Left kidney (tissue), 8 donors: ENCODE measurements at places on chromosomes 5 and 9.
A peak's percentile ranks its signal among the peaks of the same experiment; 100 is the strongest.

DNA sequence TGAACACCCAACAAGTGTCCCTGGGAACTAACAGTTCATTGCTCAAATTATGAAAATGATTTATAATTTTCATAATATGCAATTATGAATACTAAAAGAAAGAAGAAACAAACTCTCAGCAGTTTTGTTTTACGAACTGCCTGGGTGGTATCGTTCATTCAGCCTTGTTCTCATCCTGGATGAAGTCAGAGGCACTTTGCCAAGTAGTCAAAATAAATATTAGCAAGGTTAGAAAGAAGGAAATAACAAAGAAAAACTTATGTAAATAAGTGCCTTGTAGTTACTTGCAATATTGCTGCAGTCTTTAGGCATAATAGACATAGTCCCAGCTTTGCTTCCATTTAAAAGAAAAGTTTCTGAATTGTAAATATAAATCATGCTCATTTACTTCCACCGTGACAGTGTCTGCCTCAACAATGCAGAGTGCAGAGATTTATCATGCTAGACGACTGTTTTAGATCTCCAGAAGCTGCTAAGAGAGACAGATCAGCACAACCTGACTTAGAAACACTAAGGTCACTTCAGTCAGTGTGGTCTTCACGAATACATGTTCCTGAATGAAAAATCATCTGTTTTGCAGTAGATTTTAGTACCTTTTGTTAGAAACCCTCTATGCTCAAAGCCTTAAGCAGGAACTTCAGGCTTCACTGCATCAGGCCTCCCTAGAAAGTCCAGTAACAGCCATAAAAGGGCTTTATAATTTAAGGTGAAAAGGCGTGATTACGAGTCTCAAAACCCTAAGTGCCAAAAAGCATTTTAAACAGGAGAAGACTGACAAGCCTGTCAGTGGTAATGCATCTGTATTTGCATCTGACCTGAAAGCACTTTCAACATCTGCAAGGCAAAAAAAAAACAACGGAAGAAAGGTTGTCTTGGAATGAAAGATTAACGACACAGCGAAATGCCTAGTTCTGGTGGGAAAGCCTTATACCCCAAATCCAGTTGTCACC, 92.1 kb downstream of the TMEM167A start:
- DNase-seq, result peak; percentile 36

DNA sequence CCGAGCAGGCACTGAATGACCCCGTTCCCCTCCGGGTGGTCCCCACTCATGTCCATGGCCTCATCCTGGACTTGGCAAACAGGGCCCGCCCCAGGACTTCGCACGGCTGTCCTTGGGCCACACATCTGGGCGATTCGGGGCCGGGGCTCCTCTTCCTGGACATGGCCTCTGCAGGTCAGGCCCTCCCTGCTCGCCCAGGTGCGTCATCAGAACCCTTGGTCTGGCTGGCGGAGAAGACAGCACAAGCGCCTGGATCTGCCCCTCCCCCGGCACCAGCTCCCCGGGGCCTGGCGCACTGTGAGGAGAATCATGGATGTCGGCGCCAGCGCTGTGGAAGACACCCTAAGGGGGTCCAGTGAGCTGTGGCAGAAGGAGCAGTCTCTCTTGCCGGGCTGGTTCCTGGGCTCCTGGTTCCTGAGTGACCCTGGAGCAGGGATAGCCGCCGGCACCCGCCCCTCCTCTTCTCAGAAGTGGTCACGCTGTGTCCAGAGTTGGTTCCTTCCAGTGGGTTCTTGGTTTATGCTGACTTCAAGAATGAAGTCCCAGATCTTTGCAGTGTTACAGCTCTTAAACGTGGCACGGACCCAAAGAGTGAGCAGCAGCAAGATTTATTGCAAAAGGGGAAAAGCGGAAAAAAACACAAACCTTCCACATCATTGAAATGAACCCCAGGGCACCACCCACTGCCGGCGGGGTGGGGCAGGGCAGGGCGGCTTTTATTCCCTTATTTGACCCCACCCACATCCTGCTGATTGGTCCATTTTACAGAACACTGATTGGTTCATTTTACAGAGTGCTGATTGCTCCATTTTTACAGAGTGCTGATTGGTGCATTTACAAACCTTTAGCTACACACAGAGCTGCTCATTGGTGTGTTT, 25.9 kb upstream of the SLC12A7 start:
- DNase-seq, result no peak

DNA sequence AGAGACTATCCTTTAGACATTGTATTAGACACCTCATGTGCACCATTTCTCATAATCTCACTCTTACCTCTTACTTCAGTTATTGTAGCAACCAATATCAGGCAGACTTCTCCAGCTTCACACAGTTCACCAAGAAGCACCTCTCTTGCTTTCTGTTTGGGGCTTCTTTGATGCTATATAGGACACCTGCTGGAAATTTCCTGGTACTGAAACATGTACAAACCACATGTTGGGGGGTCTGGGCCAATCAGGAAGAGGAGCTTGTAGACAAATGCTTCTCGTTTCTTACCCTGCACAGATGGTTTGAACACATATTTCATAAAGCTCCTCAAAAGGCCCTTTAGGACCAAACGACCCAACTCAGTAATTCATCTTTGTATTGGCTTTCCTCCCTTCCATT, 212.1 kb downstream of the IZUMO3 start:
- DNase-seq, result no peak

DNA sequence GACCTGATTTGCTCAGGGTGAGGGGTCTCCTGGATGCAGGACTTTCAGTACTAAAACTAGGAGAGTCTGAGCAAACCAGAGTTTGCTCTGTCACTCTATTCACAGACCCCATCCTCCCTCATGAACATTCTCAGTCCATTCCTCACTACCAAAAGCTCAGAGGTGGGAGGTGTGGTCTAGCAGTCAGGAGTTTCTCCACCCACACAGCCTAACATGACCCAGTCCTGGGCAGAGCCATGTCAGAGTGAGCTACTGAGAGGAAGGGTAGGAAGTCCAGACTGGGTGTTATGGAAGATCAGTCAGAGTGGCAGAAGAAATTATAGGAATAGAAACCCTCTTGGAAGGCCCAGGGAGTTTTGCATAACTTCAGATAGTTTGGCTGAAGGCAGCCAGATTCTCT, 113.3 kb upstream of the GRAMD2B start:
- no peak for DNase-seq

GRCh38 chr5:81161012-81161601, 72.0 kb upstream of the CKMT2 start:
- DNase-seq, result no peak

DNA sequence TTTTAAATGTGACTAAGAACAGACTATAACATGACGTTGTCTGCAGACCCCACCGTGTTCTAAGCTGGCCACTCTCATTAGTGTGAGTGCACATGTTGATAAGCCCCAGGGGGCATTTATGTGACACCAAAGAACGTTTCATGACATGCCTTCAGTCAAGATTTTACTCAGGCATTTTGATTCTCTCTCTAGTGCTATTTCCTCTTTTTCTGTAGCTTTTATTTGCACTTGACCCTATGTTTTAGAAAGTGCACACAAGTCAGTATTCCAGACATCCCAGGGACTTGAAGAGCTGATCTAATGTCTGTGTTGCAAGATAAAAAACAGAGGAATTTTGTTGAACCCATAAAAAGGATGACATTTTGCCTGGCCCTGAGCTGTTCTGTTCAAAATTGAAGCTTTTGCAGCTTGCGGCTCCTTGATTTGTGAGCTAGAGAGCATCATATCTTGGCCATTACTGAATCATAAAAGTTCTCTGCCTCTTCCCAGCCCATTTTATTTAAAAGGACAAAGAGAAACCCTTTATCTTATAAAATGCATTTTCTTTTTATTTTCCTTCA, 80.9 kb upstream of the TYRP1 start:
- no peak for DNase-seq

DNA sequence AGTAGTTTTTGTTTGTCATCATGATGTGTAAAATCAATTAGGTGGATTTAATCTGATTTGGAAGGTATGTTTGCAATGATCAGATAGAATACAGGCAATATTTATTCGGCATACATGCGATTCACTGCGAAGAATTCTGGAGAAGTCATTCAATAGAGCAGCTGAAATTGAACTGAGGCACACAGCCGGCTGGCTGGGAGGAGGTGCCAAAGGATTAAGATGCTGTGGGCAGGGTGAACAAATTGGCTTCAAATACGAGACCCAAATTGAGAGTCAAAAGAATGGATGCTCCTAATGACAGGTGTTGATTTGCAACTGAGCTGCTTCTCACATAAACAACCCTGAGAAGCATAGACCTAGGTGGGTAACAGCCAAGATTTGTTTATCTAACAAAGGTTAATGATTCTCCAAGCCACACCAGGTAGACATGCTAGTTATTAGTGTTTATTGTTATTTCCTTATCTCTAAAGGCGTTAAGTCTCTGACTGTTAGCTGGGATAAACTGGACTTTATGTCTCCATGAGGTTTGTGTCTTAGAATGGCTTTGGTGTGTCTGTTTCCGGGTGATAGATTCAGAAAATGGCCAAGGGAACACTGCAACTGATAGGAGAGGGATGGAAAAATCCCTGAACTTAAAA, 55.3 kb upstream of the CLINT1 start:
- DNase-seq, result no peak

GRCh38 chr5:56075361-56075760, 80.6 kb upstream of the IL6ST start:
- DNase-seq, result peak; percentile 67

- DNase-seq, result no peak
These were observed 10.0 kb downstream of the TRIM14 start for GRCh38 chr9:98109052-98109451.

GRCh38 chr5:59097116-59097515, 514.2 kb downstream of the RAB3C start:
- DNase-seq, result no peak

DNA sequence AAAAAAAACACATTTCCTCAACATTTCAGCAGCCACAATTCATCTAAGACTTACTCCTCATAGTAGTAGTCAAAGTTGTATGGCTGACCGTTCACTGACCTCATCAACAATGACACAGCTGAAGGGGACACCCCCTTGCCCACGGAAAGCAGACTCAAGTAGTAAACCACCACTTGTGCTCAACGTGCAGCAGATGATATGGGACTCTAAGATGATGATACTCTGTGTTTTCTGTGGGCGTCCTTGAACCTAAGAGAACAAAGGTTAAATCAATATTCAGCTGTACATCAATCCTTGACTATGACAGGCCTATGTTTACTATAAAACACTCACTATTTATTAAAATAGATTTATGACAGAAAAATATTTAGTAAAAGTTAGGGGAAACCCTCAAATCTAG, 71.6 kb downstream of the SETX start:
- no peak for DNase-seq

DNA sequence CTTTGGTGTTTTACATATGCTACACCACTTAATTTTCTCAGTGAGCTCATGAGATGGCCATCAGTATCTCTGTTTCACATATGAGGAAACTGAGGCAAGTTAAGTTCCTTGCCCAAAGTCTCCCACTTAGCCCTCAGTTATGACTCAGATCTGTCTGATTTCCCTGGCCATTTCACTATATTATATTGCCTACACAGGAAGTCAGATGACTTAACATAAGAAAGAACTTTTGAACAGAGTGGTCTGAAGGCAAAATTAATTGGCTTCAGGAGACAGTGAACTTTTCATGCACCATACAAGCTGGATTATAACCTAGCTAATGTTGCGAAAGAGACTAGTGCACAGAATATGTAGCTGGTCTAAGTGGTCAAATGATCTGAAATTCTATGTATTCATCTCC, 221.6 kb downstream of the NFIB start:
- DNase-seq, result no peak

DNA sequence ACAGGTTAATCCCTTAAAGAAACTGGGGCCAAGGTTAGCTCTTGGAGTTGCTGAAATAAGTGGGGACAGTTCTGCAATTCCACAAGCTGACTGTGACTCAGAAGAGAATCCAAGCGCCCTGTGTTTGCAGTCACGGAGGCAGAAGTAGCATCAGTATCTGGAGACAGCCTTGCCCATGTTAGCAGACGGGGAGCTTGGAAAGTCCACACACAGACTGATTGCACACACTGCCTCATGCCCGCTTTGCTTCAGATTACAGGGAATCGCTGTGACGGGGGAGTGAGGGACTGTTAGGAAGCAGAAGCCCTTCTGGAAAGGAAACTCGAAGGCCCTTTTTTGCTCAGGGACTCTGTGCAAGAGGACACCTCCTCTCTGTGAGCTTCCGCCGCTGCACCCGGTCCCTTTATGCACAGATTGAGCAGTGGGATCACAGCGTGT, 30.9 kb upstream of the PPP1R26 start:
- no peak for DNase-seq

DNA sequence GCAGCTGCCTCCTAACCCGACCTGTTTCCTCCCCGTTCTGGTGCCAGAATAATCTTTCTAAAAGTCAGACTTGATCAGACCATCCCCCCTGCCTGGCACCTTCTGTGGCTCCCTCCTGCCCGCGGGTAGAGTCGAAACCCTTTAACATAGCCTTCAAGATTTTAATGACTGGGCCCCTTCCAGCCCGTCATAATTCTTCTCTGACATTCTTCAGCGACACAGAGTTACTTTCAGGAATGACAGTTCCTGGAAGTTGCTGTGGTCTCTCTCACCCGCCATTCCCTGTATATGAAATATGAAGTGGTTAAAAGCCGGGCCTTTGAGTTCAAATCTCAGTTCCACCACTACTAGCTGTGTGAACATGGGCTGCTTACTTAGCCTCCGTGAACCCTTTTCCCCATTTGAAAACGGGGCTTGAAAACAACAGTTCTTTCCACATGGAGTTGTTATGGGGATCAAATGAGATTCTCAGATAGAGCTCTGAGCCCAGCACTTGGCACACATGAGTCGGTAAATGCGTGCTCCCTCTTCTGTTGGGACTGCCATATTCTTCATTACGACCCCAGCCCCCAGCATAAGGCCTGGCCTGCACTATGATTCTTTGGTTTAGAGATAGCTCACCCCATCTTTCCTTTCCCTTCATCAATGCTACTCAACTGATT, 737 bp downstream of the NANS start:
- DNase-seq, result peak; percentile 30

- DNase-seq, result no peak
These were observed 34.3 kb downstream of the CENPP start for GRCh38 chr9:92360083-92360482.

- no peak for DNase-seq
These were observed 260.9 kb downstream of the SH3GL2 start for GRCh38 chr9:17839776-17840175.

- DNase-seq, result no peak
These were observed 39.8 kb downstream of the MAMDC2 start for GRCh38 chr9:70083429-70083828.

DNA sequence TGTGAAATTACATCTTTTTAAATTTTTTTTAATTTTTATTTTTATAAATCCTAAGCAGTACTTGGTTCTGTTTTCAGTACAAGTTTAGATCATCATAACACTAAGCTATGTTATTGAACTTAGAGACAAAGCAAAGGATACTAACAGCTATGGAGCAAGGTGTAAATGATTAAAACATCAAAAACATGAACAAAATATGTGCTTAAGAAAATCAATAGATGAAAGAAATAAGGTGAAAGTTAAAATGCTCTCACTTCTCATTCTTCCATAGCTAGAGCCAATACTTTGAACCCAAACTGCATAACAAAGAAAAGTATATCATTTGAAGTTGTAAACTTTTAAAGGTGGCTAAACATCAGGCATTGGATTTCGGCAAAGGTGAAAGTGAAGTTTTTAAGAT, 292.3 kb upstream of the PUM3 start:
- no peak for DNase-seq
